ENCODE measurements at places on chromosomes 6 and 20.

DNA sequence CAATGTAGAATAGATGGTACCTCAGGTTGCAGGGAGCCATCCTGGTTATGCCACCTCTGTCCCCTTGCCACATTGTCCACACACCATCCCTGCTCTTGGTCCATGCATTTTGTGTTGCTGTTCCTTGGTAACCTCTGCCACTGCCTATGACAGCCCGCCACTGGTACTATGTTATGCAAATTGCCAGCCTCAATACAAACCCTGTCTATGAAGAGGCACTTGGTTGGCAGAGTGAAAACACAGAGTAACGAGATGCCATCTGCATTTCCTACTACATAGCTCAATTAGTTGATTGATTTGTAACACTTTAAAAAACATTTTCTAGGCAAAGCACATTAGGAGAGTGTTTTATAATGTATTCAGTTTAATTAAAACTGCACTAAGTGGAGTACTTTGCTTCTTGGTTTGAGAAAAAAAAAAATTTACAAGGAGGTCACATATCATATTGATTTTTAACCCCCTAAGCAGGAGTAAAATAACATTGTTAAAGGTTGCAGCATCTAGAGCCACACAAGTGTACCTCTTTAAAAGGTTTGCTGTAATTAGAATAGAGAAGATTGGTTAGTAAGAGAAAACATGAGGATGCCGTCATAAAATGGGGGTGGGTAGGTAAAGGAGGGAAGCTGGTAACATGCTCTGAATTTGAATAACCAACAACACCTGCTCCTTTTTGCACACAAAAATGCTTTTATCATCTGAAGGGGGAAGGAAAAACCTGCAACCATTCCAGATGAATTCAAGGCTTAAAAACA is 817.1 kb downstream of the KIF16B start:
- no peak for DNase-seq

GRCh38 chr6:84448331-84448730 is 220.9 kb upstream of the CEP162 start:
- DNase-seq: no peak

- DNase-seq: no peak
Measured at GRCh38 chr6:45365036-45365435, 12.7 kb downstream of the SUPT3H start.

- no peak for DNase-seq
Measured at GRCh38 chr6:140049251-140049650, 674.8 kb upstream of the CITED2 start.

GRCh38 chr20:23488470-23488869 is 2.4 kb upstream of the CST8 start:
- DNase-seq: no peak

GRCh38 chr20:23585808-23586734 is 17.8 kb upstream of the CST9L start:
- DNase-seq: no peak

DNA sequence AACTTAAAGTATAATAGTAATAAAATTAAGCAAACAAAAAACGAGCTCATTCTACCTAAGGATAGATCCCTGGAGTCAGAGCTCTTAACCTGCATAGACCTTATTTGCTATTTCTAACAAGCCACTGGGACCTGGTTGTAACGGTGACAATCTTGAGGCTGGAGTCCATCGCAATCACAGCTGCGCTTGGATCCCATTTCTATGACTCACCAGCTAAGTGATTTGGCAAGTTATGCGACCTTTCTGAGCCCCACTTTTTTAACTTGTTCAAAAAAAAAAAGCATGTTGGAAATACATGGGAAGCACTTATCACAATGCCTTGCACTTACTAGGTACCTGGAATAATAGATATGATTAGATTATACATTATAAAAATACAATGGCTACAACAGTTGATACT is 389.5 kb upstream of the CDH4 start:
- no peak for DNase-seq

DNA sequence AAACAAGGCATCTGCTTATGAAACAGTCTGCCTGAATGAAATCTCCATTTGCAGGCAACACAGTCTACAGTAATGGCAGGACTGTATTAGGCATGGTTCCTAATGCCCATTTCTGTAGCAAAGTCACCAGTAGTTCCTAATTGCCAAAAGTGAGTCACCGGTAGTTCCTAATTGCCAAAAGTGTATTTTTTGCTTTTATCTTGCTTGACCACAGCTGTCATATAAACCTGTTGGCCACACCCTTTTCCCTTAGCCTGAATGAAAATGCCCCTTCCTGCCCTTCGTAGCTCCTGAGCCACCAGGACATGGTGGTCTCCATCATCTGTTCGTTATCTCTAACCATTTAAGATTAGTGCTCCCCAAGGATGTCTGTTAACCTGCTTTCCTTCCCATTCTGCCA is 34.5 kb downstream of the MTHFD1L start:
- DNase-seq: no peak

GRCh38 chr6:141580988-141581552 is 551.7 kb upstream of the GJE1 start:
- no peak for DNase-seq

GRCh38 chr20:17809362-17810061 is 109.7 kb downstream of the BANF2 start:
- no peak for DNase-seq

DNA sequence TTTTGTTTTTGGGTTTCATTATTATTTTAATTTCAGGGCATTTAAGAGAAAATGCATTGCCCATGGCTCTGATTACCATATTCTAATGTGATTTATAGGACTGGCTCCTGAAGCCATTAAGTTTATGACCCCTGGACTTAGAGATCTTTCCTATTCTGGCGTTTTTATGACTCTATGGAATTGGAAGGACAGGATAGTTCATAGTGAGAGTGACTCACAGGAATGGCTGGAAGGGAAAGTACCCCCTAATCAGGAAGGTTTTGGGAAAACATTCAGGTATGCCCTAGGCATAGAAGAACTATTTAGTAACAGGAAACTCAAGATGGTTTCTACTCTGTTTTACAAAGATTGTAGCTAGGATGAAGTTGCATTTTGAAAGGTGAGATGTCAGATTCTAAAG is 108.6 kb upstream of the SLC2A12 start:
- DNase-seq: no peak

- no peak for DNase-seq
Measured at GRCh38 chr6:43261198-43261597, 17.9 kb downstream of the TTBK1 start.

DNA sequence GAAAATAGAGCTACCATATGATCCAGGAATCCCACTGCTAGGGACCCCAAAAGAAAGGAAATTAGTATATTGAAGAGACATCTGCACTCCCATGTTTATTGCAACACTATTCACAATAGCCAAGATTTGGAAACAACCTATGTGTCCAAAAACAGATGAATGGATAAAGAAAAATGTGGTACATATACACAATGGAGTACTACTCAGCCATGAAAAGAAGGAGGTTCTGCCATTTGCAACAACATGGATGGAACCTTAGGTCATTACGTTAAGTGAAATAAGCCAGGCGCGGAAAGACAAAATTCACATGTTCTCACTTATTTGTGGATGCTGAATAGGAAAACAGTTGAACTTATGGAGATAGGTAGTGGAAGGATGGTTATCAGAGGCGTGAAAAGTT is 137.3 kb downstream of the ADAT2 start:
- DNase-seq: no peak

DNA sequence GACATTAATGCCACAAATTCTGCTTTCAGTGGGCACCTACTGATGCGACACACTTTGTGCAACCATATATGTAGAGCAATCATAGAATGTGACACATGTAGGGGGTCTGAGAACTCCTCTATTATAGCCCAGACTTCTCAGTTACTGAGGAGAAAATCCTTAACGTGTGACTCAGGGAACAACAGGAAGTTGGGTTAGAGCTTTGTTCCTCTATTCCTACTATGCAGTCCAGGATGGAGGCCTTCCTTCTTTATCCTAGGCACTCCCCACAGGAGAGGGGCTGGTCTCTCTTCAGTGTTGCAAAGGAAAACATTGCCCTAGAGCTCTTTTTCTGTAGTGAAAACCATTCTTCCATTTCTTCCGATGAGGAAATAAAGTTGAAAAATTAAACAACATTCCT is 39.6 kb upstream of the RCAN2 start:
- no peak for DNase-seq

- DNase-seq: no peak
Measured at GRCh38 chr6:33815854-33816253, 12.1 kb upstream of the MLN start.

DNA sequence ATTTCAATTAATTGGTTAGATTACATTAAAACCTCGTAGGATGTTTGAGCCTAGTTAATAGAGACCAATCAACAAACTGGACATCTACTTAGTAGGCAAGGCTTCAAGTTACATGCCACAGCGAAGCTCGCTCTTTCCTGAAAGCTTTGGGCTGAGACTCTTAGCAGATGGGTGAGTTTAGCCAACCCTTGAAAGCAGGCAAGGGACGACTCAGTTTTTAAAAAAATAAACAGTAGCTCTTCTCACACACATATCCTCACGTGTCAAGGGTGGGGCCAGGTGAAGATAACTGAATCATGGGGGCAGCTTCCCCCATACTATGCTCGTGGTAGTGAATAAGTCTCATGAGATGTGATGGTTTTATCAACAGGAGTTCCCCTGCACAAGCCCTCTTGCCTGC is 775 bp downstream of the MTFR2 start:
- no peak for DNase-seq

GRCh38 chr6:88238065-88238464 is 71.9 kb upstream of the CNR1 start:
- DNase-seq: peak; percentile 31

DNA sequence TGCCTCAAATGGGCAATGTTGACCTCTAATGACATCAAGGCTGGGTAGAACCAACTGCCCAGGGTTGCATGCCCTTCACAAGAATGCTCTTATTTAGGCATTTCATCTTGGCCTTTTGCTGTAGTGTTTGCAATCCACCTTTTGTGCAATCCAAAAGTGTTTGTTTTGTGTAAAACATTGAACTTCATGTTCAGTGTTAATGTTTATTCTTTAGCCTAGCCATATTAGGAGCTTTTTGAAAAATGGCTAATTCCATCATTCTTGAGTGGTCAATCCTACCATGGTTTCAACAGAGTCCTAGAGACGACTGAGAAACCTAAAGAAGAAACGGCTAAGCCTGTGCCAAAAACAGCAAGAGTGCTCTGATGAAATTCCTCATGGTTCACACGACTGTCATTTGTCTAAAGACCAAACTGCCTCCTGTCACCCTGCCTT is 279.6 kb upstream of the PRDM1 start:
- no peak for DNase-seq

DNA sequence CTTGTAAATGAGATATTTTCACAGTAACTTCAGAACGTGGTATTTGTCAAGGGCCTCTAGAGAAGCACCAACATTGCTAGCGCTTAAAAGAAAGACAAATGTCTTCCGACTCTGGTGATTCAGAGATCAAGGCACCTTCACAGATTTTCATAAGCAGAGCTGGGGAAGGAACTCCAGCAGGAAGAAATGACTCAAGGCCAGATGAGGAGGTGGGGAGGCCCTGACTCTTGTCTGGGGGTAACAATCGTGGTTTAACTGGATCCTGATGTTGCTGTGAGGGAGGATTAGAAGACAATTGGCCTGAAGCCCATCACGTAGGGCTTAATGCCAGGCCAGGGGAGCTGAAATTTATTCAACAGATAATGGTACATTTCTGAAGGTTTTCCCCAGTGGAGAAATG is 122.9 kb upstream of the QKI start:
- no peak for DNase-seq

DNA sequence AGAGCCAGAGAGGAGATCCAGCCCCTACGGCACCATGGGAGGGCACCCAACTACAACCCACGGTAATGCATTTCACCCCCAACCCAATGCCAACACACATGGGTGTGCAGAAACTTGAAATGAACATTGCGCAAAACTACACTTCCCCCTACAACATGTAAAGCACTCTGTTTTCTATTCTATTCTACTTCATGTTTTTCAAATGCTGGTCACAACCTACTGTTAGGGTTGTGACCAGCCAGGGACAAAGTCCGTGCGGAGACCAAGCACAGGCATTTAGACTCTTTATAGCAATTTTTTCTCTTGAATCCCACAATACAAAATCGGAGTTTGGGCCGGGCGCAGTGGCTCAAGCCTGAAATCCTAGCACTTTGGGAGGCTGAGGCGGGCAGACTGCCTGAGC is 90.6 kb downstream of the MRPL14 start:
- no peak for DNase-seq

DNA sequence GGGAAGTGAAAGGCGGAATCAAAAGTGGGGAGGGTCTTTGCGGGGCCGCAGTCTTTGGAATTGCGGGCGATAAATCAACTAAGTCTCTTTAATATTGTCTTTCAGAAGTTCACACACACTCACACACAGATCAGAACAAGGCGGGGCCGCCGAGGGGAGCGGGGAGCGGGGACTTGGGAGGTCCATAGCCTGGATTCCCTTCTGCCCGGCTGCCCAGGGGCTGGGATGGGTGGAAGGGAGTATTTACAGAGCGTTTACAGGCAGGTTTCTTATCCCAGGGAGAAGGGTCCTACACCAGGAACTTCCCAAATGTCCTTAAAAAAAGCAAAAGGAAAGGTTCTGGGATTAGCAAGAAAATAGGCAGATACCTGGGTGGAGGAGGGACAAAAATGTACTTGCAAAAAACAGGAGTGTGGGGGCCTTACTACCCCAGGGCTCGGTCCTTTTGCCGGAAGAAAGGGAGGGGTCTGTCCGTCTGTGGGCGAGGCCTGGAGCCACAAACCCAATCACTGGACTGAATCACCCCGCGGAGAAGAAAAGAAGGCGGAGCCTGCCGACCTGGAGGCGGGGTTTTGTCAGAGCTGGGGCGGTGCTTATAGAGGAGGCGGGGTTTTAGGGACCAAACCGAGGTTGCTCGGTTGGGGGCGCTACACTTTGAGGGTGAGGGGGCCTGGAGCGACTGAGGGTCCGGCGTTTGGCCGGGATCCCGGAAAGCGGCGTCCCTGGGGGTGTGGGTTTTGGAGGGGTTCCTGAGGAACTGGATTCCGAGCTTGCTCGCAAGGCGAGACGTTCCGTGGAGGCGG is 3.2 kb downstream of the PRRT1 start:
- no peak for DNase-seq

DNA sequence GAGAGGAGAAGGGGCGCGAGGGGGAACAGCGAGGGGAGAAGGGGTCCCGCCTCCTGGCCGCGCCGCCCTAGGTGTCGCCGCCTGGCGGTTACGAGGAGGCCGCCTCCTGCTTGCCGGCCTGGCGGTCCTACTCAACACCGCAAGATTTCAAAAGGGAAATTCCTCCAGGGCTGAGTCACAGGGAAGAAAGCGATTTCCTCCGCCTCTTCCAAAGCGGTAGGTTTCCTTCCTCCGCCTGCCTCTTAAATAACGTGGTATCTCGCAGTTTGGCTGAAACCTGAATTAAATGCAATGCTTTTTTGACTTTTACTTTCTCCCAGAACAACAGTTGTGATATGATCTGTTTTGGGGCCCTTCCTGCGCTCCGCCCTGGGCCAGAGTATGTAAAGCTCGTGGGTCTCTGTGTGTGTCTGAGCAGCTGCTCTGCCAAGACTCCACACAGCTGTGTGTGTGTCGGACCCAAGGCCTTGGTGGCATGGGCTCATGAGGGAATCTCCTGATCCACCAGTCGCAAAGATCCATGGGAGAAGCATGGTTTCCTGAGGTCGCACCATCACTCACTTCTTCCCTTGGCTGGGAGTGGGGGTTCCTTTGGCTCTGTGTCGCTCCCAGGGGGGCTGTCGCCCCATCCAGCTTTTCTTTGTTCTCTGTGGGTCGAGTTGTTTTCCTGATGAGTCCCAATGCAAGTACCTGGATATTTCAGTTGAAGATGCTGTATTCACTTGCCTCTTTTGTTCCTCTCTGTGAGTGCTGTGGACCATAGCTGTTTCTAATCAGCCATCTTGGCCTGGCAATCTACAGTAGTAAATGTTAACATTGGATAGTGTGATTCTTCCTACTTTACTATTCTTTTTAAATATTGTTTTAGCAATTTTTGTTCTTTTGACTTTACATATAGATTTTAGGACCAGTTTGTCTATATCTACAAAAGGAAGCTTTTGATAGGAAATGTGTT is 31.6 kb upstream of the NOTCH4 start:
- DNase-seq: no peak
